Activated naive CD4-positive, alpha-beta T cell (primary cell): ENCODE measurements at places on chromosomes 12 and 14.

DNA sequence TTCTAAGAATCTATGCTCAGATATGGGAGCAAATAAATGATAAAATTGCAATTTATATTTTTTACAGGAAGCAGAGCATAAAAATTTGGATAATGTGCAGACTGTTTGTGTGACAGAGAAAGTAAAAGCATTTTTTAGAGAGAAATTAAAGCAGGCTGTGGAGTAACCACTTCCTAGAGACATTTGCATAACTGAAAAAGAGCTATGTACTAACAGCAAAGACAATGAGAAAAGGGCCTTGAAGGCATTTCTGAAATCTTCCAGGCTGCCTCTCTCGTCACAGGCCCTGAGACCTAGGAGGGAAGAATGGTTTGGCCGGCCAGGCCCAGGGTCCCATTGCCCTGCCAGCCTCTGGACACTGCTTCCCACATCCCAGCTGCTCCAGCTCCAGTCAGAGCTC, 247.2 kb downstream of the ALX1 start:
- DNase-seq: no peak

GRCh38 chr12:15672671-15673270, 116.4 kb downstream of the EPS8 start:
- DNase-seq: no peak

GRCh38 chr12:49533331-49533730, 5.5 kb upstream of the KCNH3 start:
- no peak for DNase-seq

- no peak for DNase-seq
Observed at GRCh38 chr14:87066221-87066817, 926.7 kb downstream of the GALC start.

DNA sequence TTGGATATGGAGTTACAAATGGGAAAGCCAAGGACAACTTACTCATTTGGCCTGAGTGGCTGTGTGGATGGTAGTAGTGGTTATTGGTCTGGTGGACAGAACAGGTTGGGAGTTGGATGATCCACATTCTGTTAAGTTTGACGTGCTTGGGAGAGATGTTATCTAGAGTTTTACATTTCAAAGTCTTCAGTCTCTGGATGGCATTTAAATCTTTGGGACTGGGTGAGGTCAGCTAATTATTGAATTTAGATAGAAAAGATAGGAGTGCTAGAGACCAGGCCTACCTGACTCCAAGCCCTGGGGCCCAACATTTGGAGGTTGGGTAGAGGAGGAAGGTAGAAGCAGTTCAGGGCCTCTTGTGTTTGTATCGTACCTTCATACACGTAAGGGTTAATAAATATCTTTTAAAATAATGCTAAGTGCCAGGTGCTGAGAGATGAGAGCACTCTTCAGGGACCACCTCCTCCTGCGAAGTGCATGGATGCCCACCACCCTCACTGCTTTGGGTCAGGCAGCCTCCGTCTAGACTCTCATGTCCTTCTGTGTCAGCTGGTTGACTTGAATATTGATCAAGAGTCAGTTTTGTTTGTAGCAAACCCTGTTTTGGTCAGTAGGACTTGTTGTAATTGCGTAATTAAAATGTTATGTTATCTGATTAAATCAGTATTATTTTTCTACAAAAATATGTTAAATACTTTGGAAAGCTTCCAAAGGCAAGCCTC, 460.4 kb upstream of the RGS6 start:
- no peak for DNase-seq
